ENCODE measurements at places on chromosomes 7 and 10.

DNA sequence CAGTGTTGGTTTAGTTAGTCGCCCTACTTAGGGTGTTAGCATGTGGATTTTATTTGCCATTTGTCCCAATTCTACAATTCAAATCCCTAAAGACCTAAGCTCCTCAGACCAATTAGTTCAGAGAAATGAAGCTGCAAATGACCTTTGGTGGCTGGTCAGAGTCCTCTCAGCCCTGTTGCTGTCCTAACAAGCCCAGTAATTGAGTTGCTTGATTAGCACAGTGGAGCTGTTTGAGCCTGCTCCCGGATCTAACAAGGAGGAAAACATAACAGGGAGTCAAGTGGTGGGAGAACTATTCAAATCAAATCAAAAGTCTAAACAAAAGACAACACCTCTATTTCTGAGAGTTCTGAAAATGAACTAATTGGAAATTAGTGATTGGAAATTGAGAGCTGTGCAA is 22.1 kb downstream of the ZDHHC6 start:
- no peak for DNase-seq

DNA sequence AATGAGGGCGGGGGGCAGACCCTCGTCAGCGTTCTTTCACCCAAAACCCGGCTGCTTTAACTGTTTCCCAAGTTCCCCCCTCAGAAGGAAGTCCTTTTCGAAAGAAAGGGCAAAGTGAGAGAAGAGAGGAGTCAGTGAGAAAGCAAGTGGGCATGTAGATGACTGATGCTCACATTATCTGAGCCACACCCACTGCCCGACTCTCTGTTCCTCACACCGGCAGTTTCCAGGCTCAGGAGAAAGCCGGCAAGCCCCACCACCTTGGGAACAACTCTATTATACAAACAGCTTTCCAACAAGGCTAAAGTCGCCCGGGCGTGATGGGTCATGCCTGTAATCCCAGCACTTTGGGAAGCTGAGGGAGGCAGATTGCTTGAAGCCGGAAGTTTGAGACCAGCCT is 23.1 kb downstream of the RCC1L start:
- no peak for DNase-seq

GRCh38 chr7:146235195-146235594 is 118.6 kb downstream of the CNTNAP2 start:
- DNase-seq, result no peak

GRCh38 chr10:125208854-125209565 is 48.6 kb upstream of the CTBP2 start:
- no peak for DNase-seq

GRCh38 chr7:38102507-38102906 is 75.5 kb upstream of the STARD3NL start:
- peak; percentile 20 for DNase-seq

DNA sequence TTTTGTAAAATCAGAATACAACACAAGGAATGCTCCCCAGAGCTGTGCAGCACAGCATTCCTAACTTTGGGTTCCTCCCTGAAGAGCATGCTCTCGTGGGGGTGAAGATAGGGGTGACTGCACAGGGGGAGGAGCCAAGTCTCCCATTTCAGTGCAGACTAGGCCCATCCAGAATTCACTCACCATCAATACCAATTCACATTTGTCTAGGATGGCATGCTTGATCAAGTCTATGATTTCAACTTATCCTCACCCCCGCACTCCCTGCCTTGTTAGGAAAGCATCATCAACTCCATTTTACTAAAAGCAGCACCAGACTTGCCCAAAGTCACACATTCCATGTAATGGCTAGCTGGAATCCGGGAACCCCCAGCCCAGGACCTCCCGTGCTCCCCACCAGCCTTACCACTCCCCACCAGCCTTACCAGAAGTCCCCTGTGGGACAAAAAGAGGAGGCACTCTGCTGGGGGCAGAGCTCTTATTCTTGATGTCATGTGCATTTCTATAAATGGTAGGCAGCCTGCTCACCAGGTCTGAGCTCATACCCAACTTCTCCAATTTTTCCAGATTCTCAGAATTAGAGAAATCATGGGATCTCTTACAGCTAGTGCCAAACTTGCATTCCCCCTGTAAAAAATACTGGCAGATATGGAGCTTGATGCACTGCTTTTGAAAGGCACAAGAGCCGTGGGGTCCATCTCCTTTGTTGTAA is 6.2 kb downstream of the PARP12 start:
- DNase-seq, result no peak

- no peak for DNase-seq
Observed at GRCh38 chr10:122029499-122030199, 40.7 kb downstream of the TACC2 start.

DNA sequence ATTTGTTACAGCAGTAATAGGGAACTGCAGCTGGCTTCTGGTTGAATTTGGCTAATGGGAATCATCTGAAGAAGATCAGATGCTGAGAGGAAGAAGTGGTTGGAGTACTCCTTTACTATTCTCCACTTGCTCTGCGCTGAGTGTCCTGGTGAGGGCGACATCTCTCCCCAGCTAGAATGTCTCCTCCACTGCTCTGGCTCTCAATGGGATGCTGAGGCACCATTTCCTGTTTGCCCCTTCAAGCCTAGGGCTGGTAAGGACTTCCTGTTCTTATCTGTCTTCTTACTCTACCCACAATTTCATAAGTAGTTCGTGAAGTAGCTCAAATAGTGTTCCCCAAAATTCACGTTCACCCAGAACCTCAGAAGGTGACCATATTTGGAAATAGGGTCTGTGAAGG is 43.2 kb upstream of the TES start:
- peak; percentile 16 for DNase-seq

GRCh38 chr10:8829592-8829991 is 775.1 kb downstream of the GATA3 start:
- no peak for DNase-seq

DNA sequence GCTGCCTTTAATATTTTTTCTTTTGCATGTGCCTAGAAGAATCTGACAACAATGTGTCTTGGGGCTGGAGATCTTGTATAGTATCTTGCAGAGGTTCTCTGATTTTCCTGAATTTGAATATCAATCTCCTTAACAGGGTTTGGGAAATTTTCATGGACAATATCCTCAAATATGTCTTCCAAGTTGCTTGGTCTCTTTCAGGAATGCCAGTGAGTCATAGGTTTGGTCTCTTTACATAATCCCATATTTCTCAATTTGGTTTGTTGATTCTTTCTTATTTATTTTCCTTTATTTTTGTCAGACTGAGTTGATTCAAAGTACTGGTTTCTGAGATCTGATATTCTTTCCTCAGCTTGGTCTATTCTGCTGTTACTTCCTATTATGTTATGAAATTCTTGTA is 208.7 kb upstream of the GLI3 start:
- no peak for DNase-seq

DNA sequence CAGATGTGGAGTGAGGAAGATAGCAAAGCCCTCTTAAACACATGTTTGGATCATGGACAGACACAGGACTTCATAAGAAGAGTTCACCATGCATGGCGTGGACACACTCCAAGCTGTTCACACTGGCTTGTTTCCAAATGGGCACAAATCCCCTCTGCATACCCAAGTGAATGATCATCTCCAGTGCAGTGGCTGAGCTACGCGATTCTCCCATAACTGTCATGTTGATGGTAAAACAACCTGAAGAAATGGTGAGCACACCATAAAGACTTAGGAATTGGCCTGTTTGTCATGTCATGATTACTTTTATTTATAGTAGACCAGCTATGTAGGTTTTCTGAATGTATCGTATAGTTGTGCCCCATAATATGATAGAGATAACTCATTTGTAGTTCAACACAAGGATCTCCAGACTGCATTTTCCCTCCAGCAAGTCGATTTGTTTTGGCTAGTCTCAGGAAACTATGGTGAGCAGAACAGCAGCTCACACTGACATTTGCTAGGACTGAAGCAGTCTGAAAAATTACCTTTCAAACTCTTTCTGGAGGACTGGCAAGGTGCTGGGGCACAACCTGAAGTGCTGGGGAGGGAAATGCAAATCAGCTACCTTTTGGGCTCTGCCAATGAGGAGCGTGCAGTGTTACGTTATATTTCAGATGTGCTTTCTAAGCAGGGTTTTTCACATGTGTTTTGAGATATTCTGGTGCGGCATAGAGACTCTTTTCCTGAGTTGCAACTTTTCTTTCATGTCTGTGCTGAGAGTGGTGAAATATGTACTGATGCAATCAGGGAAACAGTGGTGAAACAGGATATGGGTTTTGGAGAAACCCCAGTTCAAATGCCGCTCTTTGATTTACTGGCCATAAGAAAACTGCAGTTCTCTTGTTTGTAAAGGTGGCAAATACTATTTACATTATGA is 629.6 kb upstream of the DPP6 start:
- DNase-seq, result no peak

DNA sequence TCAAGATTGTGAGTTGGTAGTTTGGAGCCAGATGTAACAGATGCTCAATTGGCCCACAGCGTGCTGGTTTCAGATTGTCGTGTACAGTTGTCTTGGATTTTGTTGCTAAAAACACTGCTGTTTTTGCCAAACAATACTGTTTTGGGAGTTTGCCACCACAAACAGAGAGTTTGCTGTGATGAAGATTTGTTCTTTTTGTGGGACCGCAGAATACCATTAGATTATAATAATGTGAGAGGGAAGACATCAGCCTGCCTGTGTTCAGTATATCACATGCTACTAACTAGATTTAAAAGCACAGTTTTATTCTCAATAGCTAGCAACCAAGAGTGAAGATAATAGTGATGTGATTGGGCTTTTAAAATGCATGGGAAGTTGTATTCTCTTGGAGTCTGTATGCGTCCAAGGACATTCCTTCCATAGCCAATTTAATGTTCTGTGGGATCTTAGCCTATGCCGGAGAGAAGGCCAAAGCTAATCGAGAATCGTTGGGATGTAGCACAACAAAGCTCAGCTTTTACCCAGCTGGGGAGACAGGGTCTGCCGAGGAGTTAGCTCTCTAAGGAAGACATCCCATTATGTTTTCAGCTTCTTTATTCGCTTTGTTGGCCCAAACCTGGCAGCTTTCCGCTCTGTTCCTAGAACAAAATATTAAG is 18.7 kb upstream of the ITGA8 start:
- no peak for DNase-seq

DNA sequence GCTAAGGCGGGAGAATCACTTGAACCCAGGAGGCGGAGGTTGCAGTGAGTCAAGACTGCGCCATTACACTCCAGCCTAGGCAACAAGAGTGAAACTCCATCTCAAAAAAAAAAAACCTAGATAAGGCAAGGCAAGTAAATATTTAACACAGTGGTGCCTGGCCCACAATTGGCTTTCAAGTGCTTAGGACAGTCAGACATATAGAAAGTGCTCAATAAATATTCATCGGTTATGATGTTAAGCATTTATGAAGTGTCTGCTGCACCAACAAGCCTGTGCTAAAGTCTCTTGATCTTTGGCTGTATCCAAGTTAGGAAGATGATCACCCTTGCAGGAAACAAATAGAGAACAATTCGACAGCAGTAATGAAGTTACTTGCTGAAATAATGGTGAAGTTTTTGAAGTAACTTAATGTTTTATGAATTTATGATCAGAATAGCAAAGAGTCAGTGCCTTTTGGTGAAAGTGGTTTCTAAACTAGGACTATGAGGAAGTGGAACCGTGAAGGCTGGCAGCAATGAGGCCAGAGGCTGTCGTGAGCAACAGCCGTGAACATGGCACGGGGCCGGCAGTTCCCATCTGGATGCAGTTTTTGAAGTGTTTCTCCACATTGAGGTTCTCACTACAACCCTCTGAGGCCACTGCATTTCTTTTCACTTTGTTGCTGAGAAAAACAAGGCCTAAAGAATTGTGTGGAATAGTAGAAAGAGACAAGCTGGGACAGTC is 48.1 kb upstream of the GATA3 start:
- DNase-seq, result no peak

DNA sequence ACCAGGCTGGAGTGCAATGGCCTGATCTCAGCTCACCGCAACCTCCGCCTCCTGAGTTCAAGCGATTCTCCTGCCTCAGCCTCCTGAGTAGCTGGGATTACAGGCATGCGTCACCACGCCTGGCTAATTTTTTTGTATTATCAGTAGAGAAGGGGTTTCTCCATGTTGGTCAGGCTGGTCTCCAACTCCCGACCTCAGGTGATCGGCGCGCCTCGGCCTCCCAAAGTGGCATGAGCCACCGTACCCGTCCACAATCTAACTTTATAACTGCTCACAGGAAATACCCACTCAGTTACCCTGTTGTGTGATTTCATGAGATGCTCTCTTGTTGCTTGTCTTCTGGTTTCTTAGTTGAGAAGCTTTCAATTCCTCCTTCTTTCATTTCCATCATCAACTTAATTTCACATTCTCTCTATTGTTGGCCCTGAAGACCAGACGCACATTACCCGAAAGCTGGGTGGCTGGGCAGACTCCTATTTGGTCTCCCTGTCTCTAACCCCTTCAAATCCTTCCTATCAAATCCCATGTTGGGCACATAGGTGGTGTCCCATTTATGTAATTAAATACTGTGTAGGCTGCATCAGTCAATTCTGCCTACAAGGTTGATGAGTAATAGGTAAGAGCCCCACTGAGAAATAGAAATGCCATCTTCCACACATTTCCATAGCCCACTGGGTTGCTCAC is 1.1 kb upstream of the GSTO2 start:
- no peak for DNase-seq

All from hematopoietic multipotent progenitor cell treated with erythropoietin and hydrocortisone succinate and interleukin-3 and kit ligand, for 8 days (in vitro differentiated cells).